ENCODE measurements at places on chromosomes 13 and 19.

DNA sequence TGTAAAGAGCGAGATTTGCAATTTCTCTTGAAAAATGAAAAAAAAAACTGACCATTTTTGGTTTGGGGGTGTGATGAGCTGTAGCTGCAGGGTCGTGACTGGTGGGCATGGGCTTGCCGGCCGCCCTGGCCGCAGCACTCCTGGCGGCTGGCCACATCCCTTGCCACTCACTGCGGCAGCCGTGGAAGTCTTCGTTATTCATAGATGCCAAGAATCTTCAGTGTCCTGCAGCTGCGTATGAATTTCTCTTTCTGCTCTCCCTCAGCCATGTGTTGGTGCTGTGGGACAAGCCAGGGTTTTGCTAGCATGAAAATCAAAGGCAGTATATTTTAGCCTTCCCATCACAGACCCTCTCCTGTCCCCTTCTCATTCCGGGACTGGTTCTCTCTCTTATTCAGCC, 151.7 kb upstream of the TSHZ3 start:
- DNase-seq, result no peak

- DNase-seq, result no peak
These were observed 13.3 kb downstream of the EXOC3L2 start for GRCh38 chr19:45231891-45232290.

- DNase-seq, result no peak
These were observed 45.6 kb downstream of the LHFPL6 start for GRCh38 chr13:39557285-39557955.

DNA sequence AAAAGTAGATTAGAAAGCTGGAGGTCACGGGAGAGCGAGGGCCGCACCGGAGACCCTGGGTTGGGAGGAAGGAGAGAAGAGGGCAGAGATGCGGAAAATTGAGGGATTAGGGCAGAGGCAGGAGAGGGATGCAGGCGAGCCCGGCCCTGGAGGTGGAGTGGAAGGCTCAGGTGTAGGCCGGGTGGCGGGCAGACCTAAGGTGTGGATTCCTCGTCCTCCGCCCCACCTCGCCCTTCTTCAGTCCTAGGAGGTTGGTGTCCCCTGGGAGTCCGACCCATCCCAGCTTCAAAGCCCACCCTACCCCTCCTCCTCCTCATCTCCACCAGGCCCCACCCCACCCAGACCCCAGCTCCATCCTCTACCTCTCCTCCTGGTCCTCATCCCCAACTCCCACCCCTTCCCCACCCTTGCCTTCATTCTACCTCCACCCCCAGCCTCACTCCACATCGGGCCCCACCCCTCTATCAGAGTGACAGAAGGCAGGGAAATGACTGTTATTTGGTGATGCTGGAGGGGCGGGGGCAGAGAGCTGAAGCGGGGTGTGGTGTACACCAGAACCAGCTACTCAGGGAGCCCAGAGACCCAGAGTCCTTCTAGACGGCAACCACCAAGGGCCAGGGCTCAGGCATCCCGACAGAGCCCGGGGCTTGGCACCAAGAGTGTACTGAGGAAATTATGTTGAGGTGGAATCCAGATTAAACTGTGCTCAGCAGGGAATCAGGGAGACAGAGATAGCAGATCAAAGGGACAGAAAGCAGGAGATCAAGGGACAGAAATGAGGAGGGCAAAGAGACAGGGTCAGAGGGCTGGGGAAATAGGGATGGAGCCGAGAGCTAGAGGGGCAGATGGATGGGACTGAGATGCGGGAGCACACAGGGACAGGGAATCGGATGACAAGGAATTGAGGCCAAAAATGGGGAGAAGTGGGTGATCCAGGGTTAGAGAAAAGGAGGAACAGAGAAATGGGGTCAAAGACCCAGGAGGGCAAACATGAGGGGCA, 6.4 kb downstream of the ERFL start:
- DNase-seq, result no peak

GRCh38 chr13:23384111-23384510, 49.4 kb downstream of the SACS start:
- DNase-seq, result no peak

GRCh38 chr13:23509781-23510543, 60.2 kb upstream of the TNFRSF19 start:
- DNase-seq, result no peak

DNA sequence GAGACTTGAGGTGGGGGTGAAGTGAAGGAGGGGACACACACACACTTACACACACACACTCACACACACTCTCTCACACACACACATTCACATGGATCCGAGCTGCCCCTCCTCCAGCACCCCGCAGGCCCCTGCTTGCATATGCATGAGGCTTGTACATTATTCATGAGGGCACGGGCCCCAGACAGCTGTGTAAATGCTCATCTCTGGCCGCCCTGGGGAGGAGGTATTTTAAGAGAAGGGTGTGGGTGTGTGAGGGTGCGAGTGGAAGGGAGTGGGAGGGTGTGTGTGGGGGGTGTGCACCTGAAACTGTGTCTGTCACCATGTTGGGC, 2.4 kb downstream of the NCAN start:
- no peak for DNase-seq

DNA sequence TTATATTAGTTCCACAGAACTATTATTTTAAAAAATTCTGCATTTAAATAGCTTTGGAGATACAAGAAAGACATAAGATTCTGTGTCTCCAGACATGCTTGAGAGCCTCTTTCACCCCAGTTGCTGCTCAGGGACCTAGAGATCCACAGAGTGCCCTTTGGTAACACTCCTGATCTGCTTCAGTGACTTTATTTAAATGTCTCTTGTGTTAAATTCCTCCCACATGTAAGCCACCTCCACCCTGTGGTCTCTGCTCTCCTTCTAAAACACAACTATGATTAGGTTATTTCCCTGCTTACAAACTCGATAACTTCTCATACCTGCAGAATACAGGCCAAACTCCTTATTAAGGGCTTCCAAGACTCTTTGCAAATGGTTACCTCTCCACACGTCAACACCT, 141.0 kb downstream of the RFC3 start:
- no peak for DNase-seq

DNA sequence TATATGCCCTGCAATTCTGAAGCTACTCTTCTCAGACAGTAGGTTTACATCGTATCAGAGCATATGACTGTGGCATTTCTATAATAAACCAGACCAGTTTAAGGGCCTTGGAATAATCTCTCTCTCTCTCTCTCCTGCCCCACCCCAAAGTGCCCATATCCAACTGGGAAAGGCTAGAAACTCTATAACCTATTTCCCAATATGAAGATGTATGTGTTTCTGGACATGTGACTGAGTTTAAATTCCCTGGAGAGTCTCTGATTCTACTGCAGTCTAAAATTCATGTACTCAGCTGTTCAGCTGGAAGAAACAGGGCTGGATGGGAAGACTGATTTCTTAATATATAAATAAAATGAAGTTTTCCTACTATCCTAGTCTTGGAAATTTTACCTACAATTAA, 91.9 kb upstream of the MBNL2 start:
- DNase-seq, result no peak

DNA sequence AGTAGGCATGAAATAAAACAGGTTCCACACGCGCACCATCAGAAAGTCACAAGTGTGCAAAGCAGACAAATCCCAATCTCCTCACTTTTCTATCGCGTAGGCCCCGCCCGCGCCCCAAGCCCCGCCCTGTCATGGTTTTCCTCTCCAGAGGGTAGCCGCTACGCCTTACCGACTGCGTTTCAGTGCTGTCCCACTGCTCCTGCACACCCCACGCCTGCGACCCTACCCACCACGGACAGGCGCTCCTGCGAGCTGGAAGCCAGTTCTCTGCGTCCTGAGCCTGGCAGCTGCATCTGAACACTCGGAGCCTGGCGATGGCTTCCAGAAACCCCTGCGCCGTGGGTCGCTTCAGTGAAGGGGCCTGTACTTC, 379 bp upstream of the ZNF470 start:
- no peak for DNase-seq

GRCh38 chr13:20035130-20035529, 76.6 kb downstream of the ZMYM2 start:
- no peak for DNase-seq

DNA sequence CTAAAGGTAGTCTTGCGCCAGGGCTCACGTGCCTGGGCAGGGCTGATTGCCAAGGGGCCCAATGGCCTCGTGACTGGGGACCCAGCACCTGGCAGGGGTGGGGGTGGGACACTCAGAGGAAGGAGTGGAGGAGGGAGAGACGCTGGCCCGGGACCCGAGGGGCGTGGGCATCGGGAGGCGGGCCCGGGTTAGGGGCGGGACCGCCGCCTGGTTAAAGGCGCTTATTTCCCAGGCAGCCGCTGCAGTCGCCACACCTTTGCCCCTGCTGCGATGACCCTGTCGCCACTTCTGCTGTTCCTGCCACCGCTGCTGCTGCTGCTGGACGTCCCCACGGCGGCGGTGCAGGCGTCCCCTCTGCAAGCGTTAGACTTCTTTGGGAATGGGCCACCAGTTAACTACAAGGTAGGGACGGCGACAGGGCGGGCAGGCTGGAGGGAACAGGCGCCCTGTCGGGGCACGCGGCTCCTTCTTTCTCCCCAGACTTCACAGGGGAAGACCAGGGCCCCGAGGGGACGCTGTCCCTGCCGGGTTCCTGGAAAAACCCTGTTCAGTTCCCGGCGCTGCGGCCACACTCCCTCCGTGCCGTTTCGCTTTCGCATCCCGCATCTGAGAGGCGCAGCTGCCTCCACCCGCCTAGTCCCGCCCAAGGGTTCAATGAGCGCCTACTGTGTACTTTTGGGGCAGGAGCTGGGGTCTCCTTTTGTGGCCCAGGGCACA, at the start of gene IFI30:
Gene IFI30, plus strand, starts transcription at position 242 of the 717 bp plus-strand sequence. Its CDS starts 29 bp downstream, at position 271.
- DNase-seq, result no peak

DNA sequence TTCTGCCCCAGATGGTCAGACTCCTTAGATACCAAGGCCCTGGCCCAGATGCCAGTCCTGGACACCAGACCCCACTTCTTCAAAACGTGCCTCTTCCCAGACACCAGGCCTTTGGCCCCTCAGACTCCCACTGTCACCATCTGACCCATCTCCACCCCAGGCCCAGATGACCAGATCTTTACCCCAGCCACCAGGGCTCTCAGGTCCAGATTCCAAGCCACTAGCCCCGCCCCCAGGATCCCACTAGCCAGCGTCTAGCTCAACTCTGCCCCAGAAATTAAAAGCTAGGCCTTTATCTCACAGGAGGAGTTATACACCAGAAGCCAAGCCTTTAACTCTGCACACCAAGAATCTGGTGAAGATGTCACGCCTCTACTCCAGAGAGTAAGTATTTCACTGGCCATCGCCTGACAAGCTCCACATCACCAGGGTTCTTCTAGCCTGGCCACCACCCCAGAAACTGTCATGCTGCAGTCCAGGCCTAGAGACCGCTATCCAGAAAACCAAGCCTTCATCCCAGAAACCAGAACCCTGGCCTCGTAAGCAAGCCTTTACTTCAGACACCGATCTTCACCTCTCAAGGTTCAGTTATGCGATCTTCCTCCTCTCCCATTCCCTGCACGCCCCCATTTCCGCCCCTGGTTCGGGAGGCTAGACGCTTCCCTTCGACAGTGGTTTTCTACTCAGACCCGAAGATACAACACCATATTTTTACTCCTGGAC, 595 bp downstream of the XAB2 start:
- DNase-seq, result no peak

DNA sequence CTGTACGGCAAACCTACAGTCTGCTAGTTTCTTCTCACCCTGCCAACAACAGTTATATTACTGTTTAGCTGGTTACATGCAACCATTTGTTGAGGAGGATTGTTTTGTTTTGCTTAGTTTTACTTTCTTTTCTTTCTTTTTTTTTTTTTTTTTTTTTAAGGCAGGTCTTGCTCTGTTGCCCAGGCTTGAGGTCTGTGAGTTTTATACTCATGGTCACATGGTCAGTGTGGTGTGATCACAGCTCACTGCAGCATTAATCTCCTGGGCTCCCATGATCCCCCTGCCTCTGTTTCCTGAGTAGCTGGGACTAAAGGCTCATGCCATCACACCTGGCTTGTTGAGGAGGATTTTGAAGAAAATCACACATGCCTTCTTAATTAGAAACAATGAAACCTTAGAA, 505.6 kb downstream of the GPC5 start:
- DNase-seq, result no peak

GRCh38 chr19:10144361-10144760, 24.7 kb upstream of the EIF3G start:
- DNase-seq, result no peak

GRCh38 chr13:25732111-25732865, 319.5 kb downstream of the SHISA2 start:
- no peak for DNase-seq

GRCh38 chr13:38670627-38671026, 16.2 kb upstream of the FREM2 start:
- DNase-seq, result no peak

GRCh38 chr19:32824191-32824751, 45.3 kb downstream of the SLC7A9 start:
- DNase-seq, result no peak

GRCh38 chr13:91400063-91400399, 1.6 kb downstream of the GPC5 start:
- no peak for DNase-seq

- peak; percentile 23 for DNase-seq
These were observed 6.3 kb downstream of the SLC17A7 start for GRCh38 chr19:49434907-49435583.

GRCh38 chr19:926589-927350, 935 bp downstream of the ARID3A start:
- no peak for DNase-seq

GRCh38 chr19:7395360-7396066, 46.8 kb downstream of the ARHGEF18 start:
- DNase-seq, result no peak

GRCh38 chr13:49806126-49806536, 13.6 kb upstream of the KPNA3 start:
- DNase-seq, result no peak

DNA sequence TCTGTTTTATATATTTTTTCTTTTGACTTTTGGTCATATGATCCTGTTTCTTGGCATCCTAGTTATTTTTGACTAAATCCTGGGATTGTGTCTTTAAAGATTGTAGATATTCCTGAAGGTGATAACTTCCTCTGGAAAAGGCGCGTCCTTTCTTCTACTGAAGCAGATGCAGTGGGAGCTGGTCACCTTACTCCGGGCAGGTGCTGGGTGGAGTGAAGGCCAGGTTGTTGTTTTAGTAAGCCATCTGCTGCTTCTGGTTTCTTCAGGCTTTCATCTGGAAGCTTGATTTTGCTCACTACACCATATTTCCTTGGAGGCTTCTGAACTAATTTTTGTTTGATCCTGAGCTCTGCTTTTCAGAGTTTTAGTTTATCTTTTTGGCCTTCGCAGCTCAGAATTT, 21.5 kb downstream of the URI1 start:
- no peak for DNase-seq

- DNase-seq, result no peak
These were observed 421.0 kb upstream of the KLF12 start for GRCh38 chr13:74555276-74555625.

- DNase-seq, result no peak
These were observed 9.4 kb downstream of the CBARP start for GRCh38 chr19:1228161-1228957.

DNA sequence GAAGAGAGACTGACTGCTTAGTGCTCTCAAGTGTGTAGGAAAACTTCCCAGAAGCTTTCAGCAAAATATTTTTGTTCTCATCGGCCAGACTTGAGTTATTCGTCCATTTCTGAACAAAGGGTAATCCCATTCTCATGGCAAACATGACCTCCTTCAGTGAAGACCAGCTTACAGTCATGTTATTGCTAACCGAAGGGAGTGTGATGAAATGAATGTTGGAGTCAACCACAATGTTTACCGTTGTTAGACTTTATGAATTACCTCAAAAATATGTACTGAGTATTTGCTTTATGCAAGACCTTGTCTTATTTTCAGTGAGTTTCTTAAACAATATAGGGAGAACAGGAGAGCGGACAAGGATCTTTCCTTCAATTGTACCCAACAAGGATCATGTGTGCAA, 228.6 kb downstream of the LMO7 start:
- DNase-seq, result no peak

Data from cerebellar nuclear complex (tissue), 1 donor.